B cell (primary cell): ENCODE measurements at places on chromosomes 3 and 15. TPM values are rescaled to one million over a fixed set of nuclear protein-coding genes. Genes with fewer than 3 reads are reported as not detected.

- DNase-seq: no peak
Observed at GRCh38 chr3:196406811-196407470, 25.3 kb downstream of the UBXN7 start.

DNA sequence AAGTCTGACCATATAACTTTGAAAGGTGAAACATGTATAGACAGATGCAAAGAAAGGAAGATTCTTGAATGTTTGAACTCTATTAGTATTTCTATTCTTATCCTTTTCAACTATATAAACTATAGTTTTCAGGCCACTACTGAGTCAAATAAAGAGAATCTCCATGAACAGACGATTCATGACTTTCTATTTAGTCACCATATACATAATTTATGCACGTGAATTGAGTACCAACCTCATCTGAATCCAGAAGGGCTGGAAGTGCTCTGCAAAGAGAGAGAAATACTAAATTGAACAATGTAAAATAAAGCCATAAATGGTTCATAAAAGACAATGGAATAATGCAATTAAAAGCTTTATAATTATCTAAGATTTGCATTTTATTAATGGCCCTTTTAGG is 9.5 kb upstream of the VPS39 start:
- DNase-seq: no peak

DNA sequence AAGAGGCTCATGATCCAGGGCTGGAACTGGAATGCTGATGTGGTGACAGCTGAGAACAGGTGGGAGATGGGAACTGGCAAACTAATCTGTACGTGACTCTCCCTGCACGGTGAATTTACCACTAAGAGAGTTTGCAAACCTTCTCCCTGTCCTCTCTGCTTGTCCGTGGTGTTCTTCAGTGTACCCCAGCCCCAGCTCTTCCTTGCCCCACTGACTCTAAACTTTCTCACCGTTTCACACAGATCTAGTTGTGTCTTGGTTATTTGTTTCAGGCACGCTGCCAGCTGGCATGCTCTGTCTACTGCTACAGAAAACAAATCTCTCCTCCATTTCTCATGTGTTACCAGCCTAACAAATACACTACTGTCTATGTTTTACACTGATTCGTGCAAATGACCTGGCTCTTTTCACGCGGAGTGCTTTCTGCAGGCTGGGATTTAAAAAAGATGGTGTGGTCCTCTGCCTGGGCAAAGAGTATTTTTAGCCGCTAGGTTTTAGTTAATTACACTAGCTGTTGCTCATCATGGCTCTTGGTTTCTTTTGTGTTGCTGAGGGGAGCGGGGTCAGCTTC is 192.7 kb upstream of the LRIG1 start:
- no peak for DNase-seq

DNA sequence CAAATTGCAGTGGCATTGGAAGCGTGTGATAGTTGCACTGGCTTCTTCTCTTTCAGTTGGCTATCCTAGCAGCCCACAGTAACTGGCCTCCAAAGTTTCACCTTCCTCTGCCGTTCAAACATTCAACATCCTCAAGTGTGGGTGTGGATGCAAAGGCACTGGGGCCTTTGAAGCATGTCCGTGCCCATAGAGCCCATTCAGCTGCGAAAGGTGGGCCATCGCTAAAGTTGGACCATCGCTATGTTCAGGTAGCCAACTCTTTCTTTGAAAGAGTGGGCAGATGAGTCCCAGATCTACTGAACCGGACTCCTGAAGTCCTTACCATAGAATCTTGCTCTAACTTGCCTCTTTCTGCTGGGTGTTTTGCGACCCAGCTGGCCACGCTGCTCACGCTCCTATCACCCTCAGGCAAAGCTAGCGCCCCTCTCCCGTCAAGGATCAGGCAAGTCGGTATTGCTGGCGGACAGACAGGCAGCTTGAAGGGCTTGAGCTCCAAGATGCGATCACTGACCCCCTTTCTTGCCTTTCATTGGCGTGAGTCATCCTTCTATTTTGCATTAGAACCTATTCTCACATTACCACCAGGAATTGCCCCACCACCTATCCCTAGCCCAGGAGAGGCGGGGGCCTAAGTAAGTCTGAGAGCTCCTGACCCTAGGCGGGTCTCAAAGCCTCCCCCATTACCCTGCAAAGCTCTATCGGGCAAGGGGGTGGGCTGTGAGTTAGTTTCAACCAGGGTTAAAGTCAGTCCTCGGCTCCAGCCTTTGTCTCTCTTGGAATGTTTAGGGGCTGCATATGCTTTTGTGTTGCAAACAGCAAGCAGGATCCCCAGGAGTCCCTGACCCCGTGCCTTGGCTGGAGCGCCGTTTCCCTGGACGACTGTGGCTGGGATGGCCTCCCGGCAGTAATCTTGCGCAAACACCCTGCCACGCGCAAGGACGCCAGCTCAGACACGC is 28.7 kb downstream of the ZIC4 start:
- DNase-seq: no peak

The TM4SF18 gene
- total RNA-seq: not detected in 2 replicates

The TRPM1 gene
- total RNA-seq: not detected in 2 replicates

The KLHL40 gene
- total RNA-seq: not detected in 2 replicates

The EFHB gene
- 0.74 and 0.90 TPM in 2 replicates for total RNA-seq

The GCSAM gene
- total RNA-seq: 12.6 and 14.9 TPM in 2 replicates

The GOLGA8T gene
- total RNA-seq: 0.71 TPM in 1 of 2 replicates, not detected in the other

The CYP1A2 gene
- total RNA-seq: not detected in 2 replicates
